ENCODE measurements at places on chromosomes 6 and 20. TPM values are rescaled to one million over a fixed set of nuclear protein-coding genes. Genes with fewer than 3 reads are reported as not detected.

The GJA10 gene
- total RNA-seq = not detected

The EDN1 gene
- 30.2 TPM for total RNA-seq

- DNase-seq = no peak
Observed at GRCh38 chr6:81934936-81935335, 182.5 kb upstream of the TENT5A start.

DNA sequence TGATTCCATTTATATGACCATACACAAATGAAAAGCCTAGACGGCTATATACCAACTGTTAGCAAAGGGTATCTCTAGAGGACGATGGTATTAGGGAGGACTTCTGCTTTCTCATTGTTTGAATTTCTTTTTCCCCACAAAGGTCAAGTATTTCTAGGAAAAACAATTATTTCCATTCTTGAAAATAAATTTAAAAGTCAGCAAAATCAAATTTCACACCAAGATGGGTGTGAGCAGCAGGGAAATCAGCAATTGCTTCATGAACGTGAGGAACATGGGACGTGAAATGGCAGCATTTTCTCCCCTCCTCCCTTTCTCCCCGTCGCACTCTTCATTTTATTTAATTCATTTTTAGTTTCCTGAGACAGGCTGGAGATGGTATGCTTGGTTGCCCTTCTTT is 5.2 kb upstream of the ZFAND3 start:
- DNase-seq = no peak

- DNase-seq = peak; percentile 71
Observed at GRCh38 chr20:62143957-62144825, 622 bp downstream of the SS18L1 start.
